ENCODE measurements at places on chromosomes 16 and 17. TPM values are rescaled to one million over a fixed set of nuclear protein-coding genes. Genes with fewer than 3 reads are reported as not detected.

AMFR gene
- total RNA-seq: 126 TPM

SPATA32 gene
- total RNA-seq: not detected

PNMT gene
- total RNA-seq: 2.0 TPM

CD300LB gene
- under 0.01 TPM for total RNA-seq

PRSS27 gene
- 2.0 TPM for total RNA-seq

Measured in temporal lobe (tissue), 4 donors.